ENCODE measurements at places on chromosomes 1 and 21.

- no peak for DNase-seq
Observed at GRCh38 chr1:155352631-155353030, 31.9 kb downstream of the RUSC1 start.

GRCh38 chr1:111082421-111083203 lies 57.3 kb downstream of the DRAM2 start:
- no peak for DNase-seq

GRCh38 chr21:29939924-29940275 lies at the start of gene GRIK1:
Gene GRIK1 (minus strand): TSS chr21:29939996.
- DNase-seq: no peak

DNA sequence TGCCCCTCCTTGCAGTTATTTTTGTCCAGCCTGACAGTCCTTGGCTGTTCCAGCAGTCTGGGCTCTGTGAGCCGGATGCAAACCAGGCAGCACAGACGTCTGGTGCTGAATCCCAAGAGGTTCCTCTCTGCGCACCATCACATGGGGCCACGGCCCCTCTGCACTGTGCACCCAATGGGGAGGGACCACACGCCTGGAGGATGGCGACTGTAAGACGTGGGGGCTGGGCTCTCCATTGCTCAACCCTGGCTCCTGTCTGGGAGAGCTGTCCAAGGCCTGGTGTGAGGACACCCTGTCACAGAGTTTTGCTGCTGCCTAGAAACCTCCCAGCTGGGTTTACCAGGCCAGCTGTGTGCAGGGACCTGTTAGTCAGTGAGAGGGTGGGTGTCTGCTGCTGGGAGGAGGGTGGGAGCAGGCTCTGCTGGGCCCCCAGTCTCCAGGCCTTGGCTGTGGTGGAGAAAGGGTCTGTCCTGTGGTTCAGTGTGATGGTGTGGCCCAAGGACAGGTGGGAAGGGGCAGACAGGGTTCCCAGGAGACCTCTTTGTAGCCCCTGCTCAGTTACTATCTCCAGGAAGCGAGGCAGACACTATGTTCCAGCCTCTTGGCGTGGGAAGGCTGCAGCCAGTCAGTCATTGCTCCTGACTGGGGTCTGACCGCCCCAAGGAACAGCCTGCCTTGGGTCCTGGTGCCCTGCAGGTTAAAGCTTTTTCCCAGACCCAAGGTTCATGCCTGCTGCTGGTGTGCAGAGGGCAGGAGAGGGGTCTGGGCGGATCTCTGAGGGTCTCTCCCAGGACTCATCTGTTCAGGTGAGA lies 13.8 kb downstream of the HEYL start:
- no peak for DNase-seq

GRCh38 chr1:175564119-175564518 lies 179.3 kb downstream of the TNR start:
- DNase-seq: no peak

DNA sequence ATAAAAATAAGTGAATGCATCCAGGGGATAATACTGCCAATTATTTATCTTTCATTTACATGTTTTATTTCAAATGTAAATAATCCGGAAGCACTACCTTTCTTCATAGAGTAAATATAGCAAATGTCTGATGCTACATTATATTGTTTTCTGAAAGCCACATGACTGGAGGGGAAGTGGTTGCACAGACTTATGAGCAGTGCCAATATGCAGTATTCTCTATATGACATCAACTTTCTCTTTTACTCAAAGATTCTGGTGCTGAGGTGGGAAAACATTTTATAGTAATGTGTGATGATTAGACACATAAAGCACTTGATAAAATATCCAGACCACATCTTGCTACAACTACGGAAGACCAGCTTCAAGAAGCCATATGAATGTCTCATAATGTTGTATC lies 314.7 kb downstream of the NEGR1 start:
- no peak for DNase-seq

GRCh38 chr1:204730826-204731459 lies 45.4 kb upstream of the LRRN2 start:
- no peak for DNase-seq

- no peak for DNase-seq
Observed at GRCh38 chr21:46082963-46083790, 14.7 kb upstream of the COL6A2 start.

DNA sequence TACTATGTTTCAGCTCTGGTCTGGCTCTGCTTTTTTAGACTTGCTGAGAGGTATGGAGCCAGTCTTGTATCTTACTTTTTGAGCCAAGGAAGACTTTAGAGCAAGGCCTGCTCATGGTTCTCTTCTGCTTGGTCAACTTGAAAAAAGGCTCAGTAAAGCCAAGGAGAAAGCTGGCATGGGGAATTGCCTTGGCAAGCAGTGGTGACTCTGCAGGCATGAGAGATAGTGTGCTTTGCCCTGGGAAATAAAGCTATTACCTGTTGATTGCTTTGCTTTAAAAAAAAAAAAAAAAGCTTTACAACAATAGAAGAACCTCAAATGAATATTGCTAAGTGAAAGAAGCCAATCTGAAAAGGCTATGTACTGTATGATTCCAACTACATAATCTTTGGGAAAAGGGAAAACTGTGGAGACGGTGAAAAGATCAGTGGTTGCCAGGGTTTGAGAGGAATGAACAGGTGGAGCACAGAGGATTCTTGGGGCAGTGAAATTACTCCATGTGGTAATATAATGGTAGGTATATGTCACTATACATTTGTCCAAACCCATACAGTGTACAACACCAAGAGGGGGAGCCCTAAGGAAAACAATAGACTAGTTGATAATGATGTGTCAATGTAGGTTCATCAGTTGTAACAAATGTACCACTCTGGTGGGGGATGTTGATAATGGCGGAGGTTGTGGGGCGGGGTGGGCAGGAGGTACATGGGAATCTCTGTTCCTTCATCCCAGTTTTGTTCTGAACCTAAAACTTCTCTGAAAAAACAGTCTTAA lies 87.6 kb downstream of the HMCN1 start:
- DNase-seq: no peak

Data from activated T-helper 9 cell treated with anti-CD3 and anti-CD28 coated beads, Interleukin-2, amount 50 U/mL, for 16 hours (primary cell).